Activated CD8-positive, alpha-beta memory T cell treated with anti-CD3 and anti-CD28 coated beads for 1 hour (primary cell): ENCODE measurements at places on chromosomes 5 and 9.

- no peak for DNase-seq
Measured at GRCh38 chr5:113022661-113023060, 46.1 kb downstream of the DCP2 start.

DNA sequence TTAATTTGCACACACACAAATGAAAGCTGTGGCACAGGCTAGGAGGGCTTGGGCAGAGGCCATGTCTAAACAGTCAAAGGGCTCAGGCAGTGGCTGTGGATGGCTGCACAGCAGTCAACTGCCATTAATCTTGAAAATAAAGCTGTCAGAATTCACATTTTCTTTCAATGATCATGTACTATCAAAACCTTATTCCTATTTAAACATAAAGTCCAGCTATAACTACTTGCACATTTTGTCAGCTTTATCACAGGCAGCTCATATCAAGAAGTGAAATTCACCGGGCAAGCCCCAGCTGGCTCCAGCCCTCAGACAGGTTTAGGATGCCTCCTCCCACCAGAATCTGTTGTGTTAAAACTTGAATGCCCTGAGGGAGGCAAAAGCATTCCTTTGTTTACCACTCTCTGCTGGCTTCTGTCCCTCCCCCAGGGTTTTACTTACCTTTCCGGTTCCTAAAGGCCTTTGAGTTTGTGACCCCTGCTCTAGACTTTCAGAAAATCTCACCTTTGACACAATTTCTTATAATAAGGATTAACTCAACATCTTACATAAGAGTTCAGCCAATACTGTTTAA lies 54.9 kb upstream of the GRAMD2B start:
- DNase-seq, result no peak

DNA sequence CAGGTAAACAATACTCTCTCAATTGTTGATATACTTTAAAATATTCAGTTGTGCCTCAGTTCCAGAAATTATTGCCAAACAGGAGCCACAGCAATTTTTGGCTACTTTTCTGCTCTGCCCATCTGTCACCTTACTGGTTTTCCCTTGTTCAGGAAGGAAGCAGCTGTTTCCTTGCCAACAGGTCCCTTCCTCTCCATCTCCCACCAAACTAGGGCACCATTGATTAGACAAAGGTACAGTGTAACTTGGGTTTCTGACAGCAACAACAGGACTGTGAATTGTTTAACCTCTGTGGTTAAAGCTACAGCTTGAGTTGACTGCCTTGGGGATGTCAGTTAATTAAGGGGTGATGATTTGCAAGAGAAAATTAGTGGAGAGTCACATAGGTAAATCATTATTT lies 76.9 kb downstream of the PIP5K1B start:
- no peak for DNase-seq

DNA sequence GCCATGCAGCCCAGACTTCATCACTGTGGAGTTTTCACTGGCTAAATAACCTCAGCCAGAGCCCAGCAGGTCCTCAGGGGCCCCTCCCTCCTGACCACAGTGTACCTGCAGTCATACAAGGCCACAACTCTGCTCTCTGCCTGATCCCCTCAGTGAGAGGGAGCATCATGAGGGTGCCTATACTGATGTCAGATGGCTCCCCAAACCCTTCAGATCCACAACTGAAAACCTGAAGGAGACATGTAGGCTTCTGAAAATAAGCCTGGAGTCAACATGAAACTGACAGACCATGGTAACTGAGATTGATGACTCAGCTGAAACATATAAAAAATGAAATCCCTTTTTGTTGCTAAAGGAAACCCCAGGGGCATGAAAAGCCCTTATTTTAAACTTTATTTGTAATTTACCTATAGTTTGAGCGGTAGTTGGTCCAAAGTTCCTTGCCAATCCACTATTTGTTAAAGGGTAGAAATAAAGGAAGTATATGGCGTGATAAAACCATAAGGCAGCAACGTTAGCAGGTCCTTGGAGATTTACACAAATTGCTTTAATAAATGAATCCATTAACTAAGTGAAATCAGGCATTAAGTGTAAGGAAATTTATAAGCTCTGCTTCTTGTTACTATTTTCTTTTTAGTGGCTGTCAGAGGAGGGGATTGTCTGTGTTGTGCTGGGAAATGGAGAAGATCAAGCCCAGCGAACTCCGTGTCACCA lies 68.3 kb downstream of the FGF1 start:
- no peak for DNase-seq

GRCh38 chr5:150138551-150139265 lies 16.9 kb downstream of the PDGFRB start:
- DNase-seq, result no peak
